ENCODE measurements at places on chromosomes 5 and 9.

DNA sequence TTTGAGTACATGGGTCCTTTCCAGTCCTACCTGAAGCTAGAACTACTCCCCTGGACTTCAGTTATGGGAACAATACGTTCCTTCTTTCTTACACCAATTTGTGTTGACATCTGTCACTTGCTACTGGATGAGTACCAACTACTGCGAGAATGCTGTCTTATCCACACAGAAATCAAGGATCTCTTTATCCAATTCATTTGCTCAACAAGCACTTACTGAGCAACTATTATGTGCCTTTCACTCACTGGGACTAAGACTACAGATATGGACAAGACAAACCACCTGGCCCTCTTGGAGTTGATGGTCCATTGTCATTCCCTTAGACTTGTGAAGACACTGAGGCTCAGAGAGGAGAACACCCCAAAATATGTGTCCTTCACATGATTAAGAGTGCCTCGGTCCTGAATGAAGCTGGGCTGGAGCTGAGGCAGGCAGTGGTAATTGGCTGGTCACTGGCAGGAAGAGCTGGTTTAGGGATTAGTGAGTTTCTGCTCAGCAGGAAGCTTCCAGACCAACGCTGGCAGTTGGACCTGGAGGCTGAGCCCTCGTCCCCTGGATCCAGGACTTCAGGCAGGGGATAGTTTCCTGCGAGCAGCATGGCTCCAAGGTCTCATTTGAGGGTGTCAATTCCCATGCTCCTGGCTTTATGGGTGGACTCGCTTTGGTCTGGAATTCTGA lies 8.4 kb upstream of the ARSI start:
- no peak for DNase-seq

GRCh38 chr5:14428302-14429081 lies 153.1 kb upstream of the OTULINL start:
- DNase-seq: no peak

- no peak for DNase-seq
Observed at GRCh38 chr9:16310278-16311110, 560.0 kb downstream of the BNC2 start.

GRCh38 chr5:60586307-60586901 lies 113.6 kb downstream of the DEPDC1B start:
- DNase-seq: no peak

DNA sequence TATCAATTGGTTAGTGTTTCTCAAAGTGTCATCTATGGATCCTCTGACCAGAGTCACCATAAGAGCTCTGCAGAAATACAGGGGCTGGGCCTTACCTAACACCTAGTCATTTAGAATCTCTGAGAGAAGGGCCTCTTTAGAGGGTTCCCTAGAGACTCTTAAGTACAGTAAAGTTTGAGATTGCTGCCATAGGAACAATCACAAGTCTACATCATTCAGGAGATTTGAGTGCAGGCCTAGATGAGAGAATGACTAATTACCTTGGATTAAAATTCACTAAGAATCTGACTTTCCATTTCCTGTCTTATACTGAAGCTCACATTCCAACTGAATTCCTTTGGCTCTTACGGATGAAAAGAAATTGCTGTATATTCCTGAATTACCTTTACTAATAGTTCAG lies 182.1 kb upstream of the PTGER4 start:
- no peak for DNase-seq

- no peak for DNase-seq
Observed at GRCh38 chr5:83567741-83568140, 96.2 kb downstream of the VCAN start.

GRCh38 chr9:130981756-130982137 lies 27.2 kb upstream of the LAMC3 start:
- no peak for DNase-seq

DNA sequence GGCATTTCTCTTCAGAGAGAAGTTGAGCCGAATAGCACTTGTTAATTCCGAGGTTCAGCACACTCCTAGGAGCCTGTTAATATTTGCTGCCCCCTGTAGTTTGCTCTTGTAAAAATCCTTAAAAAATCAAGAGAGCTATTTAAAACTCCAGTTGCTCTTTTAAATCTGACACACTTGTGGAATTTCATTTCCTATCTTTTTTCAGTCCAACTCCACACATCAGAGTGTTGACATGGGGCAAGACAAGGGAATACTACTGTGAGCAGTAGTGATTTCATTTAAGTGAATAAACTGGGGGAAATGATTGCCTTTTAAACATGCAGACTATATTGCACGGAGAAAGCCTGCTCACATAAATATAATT lies 1096.3 kb upstream of the DMAC1 start:
- DNase-seq: no peak

DNA sequence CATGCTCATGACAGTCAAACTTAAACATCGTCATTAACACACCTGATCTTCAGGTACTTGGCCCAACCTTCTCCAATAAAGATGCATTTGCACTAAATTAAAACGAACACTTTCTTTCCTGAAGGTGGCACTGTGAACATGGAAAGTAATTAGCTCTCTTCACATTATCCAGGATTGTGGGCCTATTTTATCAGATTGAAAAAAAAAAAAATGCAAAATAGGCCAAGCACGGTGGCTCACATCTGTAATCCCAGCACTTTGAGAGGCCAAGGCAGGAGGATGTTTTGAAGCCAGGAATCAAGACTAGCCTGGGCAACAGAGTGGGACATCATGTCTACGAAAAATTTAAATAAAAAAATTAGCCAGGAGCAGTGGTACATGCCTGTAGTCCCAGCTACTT lies 14.4 kb upstream of the CDC20B start:
- DNase-seq: no peak

DNA sequence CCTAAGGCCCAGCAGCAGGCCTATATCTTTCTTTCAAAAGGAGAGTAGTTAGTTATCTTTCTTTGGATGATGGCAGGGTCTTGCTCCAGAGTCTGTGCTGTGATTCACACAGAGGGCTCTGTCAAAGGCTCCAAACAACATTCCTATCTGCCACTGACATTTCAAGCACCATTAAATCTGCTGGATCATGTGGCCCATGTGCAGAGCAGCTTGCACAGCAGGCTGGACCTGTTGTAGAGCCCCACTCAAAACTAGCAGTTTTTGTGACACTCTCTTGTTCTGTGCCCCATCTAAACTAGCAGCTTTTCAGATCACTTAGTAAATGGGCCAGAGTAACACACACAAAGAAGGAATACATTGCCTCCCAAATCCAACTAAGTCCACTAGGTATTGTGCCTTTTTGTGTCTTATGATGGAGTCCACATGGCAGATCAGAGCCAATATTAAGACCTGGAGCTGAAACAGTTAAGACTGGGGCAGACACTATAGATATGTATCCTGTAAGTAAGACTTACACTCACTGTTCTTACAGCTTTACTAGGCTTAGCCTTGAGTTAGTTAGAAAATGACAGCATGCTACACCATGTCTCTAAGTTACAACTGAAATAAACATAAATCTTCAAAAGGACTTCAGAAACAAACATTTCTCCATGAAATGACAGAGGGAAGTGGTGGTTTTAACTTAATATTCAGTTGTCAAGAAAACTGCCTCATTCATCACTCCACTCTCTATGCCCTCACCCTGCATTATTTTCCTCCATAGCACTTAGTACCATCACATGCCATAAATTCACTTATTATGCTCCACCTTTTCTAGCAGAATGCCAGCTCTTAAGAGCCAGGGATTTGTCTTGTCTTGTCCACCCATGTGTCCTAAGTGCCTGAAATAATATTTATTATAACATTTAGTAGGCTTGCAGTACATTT lies 400.9 kb downstream of the RAB3C start:
- DNase-seq: no peak
